ENCODE measurements at places on chromosomes 2 and 18.

GRCh38 chr2:1723397-1724042 is 20.8 kb downstream of the PXDN start:
- no peak for DNase-seq

DNA sequence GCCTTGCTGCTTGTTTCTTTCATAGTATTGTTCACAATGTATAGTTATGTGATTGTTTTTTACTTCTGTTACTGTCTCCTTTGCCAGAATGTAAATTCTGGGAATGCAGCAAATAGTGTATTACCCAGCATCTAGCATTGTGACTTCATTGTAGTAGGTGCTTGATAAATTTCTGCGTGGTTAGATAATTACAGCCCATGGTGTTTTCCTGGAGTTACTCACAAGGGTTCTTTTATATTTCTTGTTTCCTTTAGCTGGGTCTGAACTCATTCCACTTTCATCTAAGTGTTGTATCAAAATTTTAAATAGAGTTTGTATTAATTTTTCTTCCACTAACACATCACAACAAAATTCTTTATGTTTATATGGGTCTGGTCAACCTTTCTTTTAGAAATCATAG is 132.6 kb downstream of the MAP4K4 start:
- DNase-seq: no peak

DNA sequence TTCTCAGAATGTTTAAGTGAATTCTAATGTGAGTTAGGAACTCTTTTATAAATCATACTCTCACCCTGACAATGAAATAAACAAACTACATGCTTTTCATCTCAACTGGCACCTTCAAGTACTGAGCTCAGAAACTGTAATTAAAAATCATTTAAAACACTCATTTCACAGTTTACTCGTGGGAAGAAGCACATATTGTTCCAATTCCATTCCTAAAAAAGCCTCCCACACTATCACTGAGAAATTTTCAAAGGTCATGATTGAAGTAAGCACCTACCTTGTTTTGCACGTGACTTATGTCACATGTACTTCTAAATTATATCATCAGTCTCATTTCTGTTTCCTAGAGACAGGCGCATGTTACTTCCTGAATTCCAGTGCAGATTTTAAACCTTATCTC is 678.1 kb upstream of the SLC8A1 start:
- DNase-seq: no peak

DNA sequence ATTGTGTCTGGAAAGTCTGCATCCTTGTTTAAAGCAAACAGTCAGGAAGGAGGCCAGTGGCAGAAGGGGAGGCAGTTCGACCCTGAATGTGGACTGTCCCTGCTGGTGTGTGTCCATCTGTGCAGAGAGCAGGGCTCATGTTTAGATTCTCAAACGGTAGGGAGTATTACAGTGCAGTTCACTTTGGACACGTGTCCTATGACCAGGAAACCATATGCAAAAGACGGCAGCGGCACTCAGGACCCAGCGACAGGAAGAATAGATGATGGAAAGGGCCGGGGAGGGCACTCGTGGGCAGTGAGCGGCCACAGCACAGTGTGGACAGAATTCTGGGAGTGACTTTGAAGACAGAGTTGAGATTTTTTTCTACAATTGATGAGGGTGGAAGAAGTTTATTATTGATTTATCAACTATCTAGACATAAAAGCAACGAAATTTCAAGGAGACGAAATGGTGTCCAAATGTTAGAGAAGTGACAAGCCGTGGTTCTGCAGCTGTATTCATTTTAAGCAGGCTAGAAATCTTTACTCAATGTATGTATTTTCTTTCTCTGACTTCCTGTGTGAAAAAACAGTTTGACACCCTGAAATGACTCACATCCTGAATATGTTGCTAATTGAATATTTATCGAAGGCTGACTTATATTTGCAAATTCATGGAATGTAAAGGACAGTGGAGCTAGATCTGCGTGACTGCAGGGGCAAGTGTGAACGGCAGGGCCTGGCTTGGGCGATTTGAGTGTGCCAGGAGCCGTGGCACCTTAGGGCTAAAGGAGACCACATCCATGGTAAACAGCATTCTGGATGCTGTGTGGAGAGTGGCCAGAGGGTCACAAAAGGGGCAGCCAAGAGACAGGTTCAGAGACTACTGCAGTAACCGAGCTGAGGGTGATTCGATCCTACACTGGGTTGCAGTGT is 214.2 kb downstream of the PTGR3 start:
- DNase-seq: no peak

DNA sequence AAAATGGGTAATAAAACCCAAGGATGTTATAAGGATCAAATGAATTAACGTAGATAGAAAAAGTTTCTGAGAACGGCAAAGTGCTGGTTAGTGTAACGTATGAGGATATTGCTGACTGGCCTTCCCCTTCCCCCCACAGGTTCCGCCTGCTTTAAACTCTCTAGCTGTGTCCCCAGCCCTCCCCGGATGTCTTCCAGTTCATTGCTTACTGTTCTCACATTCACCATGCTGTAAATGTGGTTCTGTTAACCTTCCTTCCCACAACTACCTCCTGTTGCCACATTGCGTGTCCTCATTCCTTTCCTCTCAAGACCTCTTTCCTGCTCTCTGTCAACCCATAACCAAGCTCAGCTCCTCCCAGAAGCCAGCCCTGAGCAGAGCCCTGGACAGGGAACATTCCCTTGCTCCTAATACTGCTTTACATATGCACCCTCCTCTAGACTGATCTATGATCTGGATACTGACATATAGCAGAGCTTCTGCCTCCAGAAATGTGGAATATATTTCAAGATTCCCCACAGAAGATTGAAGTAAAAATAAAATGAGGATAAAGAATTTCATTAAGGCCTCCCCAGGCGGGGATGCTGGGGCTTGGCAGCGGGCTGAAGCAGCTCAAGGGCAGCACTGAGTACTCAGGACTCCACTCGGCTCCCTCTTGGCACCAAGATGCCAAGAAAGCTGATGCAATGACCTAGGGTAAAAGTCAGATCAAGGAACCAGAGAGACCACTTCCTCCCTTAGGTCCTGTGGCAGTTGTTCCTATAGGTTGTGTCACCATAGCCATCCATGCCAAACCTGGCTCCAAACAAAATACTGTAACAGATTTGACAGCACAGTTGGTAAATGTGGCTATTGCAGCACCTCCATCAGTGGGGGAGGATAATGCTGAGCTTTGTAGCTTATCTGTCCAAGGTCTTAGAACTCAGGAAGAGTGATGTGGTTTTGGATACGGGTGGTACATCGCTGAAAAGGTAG is 136.4 kb upstream of the PIK3C3 start:
- DNase-seq: no peak

DNA sequence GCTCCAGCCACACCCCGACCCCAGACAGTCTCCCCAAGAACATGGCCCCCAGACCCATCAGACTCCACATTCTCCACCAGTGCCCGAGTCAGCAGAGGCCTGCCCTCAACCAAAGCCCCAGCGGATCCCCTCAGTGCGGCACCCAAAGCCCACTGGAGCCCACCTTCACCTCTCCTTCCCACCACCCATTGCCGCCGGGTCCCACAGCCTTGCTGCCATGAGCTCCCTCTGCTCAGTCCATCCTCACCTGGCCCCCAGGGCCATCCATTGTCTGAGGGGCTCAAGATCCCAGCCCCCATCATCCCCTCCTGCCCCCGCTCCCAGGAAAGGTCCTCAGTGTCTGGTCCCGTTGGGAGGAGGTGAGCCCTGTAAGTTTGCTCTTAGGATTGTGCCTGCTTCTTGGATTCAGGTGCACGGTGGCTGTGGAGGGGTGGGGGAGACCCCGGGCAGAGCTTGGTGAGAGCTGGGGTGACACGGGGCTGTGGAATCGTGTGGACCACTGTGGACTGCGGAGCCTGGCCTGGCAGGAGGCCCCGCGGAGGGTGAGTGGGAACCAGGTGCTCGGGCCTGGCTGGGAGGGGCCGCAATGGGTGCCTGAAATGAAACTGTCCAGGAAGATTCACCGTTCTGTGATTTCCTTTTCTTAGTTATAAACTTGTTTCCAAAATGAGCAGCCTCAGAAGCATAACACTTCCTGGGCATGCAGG is 32.7 kb upstream of the GPC1 start:
- no peak for DNase-seq

DNA sequence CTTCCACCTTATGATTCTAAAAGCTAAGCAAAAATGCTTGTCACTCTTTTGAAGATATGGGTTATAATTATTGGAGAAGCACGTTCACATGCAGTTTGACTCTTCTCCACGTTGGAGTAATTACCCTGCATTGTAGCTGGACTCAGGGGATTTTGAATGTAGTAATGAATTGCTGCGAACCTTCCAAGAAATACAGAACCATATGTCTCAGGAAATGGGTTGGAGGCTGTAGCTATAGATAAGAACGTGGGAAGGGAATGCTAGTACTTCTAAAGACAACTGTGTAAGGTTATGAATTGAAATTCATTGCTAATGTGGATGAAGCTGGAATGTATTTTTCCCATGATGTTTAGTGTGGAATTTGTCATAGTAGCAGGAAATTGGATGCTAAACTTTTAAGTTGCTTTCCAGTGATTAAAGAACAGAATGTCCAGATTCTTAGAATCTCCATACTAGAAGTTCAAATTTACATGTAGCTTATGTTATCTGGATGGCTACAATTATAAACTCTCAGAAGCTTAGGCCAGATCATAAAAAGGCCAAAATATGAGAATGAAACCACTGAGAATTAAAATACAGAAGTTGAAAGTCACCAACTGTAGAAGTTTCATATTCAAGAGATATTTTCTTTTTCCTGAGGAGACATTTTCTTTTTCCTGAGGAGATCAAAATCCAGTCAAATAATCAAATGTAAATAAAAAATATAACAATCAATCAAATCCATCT is 27.3 kb upstream of the SPOPL start:
- no peak for DNase-seq

- no peak for DNase-seq
Observed at GRCh38 chr2:7971841-7972240, 710.0 kb upstream of the ID2 start.

GRCh38 chr18:62017618-62018017 is 124.8 kb upstream of the RNF152 start:
- DNase-seq: no peak
